ENCODE measurements at places on chromosomes 5 and 9.

- DNase-seq = no peak
Measured at GRCh38 chr5:110203661-110204060, 513.9 kb downstream of the MAN2A1 start.

DNA sequence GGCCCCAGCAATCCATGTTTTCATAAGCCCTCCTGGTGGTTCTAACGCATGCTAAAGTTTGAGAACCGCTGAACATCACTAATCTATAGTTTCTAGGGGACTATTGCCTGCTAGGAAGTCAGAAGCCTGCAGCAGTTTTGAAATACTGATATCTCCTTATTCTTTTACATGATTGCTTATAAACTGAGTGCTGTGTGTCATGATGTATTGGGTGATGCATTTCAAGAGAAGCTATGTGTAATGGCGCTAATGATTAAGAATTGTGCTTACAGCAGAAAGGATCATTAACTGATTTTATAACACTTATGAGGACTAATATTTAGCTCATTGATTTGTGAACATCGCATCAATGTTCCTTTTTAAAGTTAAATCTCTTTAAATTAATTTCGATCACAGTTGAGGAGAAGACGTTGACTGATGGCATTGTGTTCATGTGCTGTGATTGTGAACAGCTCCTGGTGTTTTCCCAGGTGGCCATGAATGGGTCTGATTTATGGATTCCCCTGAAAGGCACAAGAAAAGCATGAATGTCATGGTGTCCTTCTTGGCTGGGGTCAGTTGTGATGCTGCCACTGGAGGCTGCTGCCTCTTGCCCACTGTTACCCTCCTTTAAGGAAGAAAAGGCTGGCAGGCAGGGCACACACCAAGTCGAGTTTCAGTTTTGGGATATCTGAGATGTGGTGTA, 12.0 kb upstream of the DAP start:
- no peak for DNase-seq

GRCh38 chr5:110716247-110717245, 9.9 kb downstream of the TMEM232 start:
- no peak for DNase-seq

- DNase-seq = no peak
Measured at GRCh38 chr9:114371973-114372917, 15.5 kb downstream of the AKNA start.

DNA sequence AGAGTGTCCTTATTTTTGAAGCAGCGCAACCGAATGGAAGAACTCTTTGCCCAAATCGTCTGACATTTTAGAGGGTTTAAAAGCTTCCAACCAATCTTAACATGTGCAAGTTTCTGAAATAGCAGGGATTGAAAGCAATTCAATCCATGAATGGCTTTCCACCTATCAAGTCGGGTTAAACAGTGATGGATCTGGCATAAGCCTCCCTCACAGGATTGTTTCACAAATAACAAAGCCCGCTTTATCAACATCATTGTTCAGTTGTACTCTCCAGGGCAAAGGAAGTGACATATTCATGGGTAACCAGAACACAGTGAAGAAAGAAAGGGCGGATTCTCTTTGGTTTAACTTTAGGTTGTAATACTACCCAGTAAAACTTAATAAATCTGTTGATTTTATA, 497.3 kb downstream of the MTRR start:
- DNase-seq = no peak

DNA sequence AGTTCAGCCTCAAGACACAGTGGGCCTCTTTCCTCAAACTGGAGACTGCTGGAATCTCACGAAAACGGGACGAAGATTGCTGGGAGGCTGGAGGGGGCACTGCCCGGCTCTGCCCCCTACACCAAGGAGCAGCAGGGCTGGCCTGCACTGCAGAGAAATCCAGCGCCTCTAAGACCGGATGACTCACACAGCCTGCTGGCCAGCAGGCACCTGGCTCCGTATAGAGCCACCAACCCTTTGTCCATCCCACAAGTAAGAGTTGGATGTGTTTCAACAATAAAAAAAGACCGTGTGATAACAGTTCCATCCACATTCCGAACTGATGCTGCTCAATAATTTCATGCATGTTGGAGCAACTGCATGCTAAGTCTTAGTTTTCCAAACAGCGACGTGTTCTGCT, 11.5 kb downstream of the CCDC127 start:
- no peak for DNase-seq

GRCh38 chr5:1815881-1816292, 14.7 kb downstream of the NDUFS6 start:
- no peak for DNase-seq

- no peak for DNase-seq
Measured at GRCh38 chr9:106772523-106773290, 90.3 kb upstream of the ZNF462 start.

- DNase-seq = no peak
Measured at GRCh38 chr5:35430381-35431162, 187.1 kb upstream of the SPEF2 start.

DNA sequence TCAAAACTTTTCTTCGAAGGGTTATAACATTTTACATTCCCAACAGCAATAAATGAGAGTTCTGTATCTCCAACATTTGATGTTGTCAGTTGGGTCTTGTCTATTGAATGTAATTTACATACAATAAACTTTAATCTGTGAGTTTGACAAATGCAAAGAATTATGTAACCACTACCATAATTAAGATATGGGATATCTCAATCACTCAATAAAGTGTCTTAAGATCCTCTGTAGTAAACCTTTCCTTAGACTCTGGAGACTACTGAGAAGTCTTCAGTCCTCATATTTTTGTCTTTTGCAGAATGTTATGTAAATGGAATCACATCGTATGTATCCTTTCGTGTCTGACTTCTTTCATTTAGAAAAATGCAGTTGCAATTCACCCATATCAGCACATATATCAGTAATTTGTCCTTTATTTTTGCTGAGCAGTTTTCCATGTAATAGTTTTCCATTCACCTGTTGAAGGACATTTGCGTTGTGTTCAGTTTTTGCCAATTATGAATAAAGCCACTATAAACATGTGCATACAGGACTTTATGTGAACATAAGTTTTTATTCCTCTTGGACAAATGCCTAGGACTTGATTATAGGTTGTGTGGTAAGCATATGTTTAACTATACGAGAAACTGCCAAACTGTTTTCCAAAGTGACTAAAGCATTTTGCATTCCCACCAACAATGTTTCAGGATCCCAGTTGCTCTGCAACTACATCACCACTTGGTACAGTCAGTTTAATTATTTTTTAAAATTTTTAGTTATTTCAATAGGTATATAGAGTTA, 784.6 kb upstream of the ZNF608 start:
- DNase-seq = no peak

GRCh38 chr5:118678746-118679145, 309.6 kb downstream of the DTWD2 start:
- no peak for DNase-seq

DNA sequence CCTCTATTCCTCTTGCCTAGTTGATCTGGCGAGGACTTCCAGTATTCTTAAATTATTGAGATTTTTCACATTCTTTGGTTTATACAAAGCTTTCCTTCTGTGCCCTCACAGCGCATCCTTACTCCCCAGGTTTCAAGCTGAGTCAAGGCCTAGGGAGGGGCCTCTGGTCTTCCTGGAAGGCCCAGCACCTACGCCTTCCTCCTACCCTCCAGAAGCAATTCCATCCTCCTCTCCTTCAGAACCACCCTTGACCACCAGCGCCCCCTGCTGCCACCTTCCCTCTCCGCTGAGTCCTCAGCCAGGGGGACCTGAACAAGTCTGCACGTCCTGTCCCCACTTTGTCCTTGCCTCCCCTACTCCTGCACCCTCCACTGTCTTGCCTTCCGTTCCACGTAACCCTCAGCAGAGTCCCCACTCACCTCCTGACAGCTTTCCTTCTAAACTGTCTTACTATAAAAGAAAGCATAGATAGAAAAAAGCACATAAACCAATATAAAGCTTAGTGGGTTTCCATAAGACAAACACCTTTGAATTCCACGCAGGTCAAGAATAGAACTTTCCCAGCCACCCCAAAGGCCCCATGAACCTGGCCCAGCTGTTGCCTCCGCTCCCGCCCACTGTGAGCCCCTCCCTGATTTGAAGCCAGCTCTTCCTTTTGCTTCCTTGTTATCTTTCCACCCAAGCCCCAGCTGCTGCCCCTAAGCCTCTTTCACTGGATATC, 63.0 kb upstream of the CTSL start:
- peak; percentile 81 for DNase-seq

DNA sequence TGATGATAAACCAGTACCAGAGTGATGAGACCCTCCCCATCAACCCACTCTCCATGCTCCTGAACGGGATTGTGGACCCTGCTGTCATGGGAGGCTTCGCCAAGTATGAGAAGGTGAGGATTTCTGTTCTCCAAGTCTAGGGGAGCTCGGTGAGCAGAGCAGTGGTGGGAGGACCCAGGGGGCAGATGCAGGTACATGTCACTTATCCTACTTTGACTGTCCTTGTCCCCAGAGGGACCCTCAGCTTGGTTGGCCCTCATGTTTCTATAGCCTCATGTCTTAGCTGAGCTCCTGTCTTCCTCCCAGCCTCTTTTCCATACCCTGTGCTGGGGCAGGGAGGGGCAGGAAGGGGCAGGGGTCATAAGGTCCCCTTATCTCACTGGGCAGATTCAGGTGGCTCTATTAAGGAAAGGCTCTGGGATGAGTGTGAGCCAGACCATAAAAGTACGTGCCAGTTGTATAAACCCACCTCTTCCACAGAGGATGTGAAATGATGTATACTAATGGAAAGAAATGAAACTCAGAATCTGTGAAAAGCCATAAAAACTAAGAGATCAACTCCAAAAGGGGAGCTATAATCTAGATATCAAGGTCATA, 38.0 kb upstream of the FOXI1 start:
- no peak for DNase-seq

DNA sequence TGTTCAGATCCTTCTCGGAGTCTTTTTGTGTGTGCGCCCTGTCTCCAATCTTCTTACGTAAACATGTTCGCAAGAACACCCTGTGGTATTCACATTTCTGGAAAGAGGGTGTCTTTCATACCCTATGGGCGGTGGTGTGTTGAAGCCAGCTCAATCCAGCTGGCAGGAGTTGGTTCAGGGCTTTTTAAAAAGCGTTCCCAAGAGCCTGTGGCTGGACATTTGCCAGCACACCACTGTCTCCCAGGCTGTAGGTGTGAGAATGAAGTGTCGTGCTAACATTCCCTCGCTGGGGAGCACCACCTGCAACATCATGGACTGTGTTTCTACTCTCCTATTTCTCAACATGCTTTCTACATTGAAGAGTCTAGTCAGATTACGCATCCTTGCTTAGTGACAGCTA, 51.7 kb downstream of the S1PR3 start:
- DNase-seq = no peak

GRCh38 chr5:163540696-163541095, 35.3 kb downstream of the MAT2B start:
- no peak for DNase-seq

DNA sequence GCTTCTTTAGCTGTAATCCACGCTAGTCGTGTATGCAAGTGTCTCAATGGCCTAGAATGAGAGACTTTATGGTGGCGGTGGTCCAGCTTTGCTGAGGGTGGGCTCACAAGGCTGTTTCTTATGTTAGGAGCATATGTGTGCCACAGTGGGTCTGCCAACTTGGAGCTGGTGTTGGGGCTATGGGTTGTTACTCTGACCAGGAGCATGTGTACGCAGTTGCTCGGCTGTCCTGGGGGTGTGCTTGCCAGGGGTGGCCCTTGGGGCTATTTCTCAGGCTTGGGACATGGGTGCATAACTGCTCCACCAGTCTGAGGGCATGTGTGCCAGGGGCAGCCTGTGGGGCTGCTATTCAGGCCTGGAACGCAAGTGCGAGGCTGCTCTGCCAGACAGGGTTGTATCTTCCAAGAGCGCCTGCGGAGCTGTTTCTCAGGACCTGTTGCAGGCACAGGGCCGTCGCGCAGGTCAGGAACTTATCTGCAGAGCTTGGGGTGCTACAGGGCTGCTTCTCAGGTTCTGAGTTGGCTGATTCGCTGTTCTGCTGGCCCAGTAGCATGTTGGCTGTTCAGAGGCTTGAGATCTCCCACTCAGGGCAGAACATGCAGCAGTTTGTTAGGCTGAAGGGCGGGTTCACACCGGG, 187.9 kb upstream of the TLX3 start:
- no peak for DNase-seq

GRCh38 chr5:126097876-126098275, 325.3 kb upstream of the GRAMD2B start:
- no peak for DNase-seq

DNA sequence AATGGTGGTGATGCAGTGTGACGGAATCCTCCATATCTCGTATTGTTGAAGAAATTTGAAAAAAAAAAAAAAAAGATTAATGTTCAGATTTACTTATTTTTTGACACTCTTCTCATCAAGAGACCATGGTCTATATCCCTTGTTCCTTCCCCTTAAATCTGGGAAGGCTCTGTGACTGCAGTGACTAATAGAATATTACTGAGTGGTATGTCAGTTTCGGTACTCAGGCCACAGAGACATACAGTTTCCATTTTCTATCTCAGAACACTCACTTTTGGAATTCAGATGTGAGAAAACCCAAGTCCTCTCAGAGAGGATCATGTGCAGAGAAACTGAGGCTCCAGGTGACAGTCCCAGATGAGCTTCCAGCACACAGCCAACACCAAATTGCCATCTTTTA, 1193.5 kb downstream of the DTWD2 start:
- DNase-seq = no peak

GRCh38 chr9:116157436-116158138, 4.0 kb downstream of the PAPPA start:
- DNase-seq = no peak

DNA sequence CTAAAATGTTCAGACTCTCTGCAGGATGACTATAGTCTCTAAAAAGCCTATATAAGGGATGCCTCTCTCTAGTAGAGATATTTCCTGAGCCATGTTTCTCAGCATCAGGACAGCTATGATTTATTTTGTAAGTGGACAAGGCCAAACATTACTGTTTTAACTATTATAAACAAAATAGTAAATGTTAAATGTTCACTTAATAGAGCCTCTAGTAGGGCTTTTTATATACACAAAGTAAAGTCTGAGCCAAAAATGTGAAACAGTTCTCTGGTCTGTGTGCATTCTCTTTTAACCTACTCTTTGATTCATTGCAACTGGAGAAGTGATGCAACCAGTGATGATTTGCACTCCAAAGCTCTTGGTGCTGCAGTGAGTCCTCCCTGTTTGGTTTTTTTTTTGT, 220.5 kb downstream of the GDNF start:
- DNase-seq = no peak

- DNase-seq = no peak
Measured at GRCh38 chr5:112473989-112474388, 54.9 kb upstream of the EPB41L4A start.

- DNase-seq = no peak
Measured at GRCh38 chr9:96299823-96300222, 2.2 kb downstream of the HSD17B3 start.

DNA sequence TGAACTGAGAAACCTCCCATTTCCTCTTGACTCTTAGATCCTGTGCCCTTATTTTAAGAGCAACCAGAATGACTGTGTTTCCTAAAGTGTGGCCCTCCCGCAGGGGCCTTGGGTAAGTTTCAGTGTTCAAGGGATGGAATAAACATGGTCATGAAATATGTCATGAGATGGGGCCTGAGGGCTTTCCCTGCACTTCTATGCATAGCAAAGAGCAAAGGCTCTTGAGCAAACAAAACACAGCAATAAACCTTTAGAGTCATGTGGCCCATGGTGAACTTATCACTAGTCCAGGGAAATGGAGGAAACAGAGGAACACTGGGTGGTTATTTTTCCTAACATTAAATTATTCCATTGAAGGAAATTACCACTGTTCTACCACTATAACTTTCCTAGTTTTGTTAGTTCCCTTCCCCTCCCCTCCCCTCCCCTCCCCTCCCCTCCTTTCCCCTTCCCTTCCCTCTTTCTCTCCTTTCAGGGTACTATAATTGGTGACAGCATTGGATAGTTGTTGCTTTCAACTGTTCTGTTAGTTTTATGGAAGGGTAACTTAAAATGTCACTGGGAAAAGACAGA, 72.4 kb downstream of the CTSL start:
- DNase-seq = no peak

- no peak for DNase-seq
Measured at GRCh38 chr9:114652776-114653555, 4.6 kb downstream of the TEX53 start.

Data from activated T-cell treated with anti-CD3 and anti-CD28 coated beads, Interleukin-2, amount 50 U/mL, for 48 hours (primary cell).